Activated T-cell treated with anti-CD3 and anti-CD28 coated beads, Interleukin-2, amount 50 U/mL, for 1 hour (primary cell): ENCODE measurements at places on chromosomes 7 and 10.

DNA sequence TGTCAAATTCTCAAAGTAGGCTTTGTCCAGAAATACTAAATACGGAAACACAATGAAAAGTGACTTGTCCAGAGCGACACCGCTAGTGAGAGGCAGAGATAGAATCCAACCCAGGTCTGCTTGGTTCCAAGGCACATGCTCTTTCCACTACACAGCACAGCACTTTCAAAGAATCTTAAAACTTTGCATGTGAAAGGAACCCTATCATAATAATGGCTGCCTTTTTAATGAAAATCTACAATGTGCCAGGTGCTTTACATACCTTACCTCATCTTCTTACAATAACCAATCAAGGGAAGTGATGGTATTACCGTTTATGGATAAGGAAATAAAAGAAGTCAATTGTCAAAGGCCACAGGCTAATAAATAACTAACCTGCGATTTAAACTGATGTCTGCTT is 2.6 kb downstream of the CHCHD3 start:
- DNase-seq: no peak

DNA sequence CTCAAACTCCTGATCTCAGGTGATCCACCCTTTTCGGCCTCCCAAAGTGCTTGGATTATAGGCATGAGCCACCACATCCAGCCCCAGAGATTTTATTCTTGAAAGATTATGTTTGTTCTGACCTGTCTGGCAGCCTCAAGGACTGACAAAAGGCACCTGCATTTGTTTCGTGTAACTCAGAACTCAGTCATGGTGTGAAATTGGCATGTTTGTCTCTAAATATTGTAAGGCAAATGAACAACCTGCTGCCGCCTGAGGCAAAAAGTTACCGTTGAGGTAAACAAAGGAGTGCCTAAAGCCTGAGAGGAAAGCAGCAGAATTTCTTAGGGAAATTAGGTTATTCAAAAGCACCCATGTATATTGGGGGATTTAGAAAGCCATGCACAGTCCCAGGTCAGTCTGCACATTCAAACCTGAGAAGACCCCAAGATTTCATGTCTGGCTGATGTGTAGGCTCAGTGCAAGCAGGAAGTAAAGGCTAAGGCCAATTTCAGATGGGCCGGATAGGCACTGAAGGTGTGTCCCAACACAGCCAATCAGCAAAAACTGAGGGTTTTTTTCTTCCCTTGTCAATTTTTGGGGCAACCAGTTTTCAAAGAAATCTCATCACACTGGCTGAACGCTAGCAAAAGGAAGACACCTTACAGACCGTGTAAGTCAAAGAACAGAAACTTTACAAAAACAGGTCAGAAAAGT is 33.3 kb upstream of the HHEX start:
- no peak for DNase-seq

DNA sequence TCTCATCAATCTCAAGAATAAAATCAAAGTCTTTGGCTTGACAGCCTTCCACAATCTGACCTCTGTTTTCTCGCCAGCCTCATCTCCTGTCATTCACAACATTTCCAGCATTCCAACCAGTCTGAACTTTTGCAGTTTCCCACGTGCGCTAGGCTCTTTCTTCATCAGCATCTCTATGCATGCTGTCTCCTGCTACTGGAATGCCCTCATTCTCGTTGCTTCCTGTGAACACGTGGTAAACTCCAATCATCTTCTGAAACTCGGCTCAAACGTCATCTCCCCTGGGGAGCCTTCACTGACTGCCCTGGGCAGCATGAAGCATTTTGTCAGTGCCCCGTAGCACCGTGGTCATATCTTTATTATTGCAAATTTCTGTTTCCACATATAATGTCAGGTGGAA is 12.2 kb upstream of the RSBN1L start:
- no peak for DNase-seq

DNA sequence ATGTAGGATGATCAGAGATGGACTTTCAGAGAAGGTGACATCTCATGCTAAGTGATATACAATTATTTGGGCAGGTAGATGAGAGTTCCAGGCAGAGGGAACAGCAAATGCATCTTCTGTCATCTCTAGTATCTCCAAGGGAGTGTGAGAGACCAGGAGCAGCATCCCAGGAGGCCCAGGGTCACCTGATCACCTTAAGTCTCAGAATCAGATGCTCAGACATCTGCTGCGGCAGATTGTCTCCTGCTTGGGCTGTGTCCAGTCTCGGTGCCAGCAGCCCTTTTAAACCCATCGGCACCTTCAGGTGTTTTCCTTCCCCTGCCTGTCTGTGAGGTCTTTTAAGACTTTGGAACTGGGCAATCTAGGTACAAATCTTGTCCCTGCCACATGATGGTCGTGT is 690.6 kb downstream of the LRMDA start:
- DNase-seq: no peak

- peak; percentile 49 for DNase-seq
Measured at GRCh38 chr10:119313644-119314043, 106.3 kb downstream of the GRK5 start.

- no peak for DNase-seq
Measured at GRCh38 chr7:138324941-138325340, 135.1 kb upstream of the TRIM24 start.

DNA sequence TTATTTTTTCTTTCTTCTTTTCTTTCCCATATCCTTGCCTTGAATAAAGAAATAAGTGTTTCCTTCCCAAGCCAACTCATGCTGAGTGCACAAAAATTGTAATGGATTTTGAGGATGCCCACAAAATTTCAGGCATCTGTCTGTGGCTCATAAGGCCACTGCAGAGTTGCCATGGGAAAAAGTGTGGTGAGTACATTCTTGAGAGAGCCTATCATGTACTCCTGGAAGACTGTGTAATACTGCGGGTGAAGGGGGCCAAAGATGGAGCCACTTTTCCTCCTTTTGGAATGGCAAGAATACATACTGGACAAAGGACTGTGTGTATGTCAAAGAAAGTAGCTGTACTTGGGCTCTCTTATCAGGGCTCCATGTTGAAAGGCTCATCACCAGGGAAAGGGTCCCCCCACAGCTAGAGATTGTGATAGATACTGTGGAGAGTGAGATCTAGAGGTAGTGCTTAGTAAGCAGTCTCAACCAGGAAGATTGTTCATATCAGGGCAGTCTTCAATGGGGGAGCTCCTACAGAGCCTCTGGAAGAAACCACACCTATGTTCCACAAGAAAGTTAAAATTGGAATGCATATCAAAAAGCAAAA is 341.6 kb upstream of the KCND2 start:
- no peak for DNase-seq

GRCh38 chr10:49736564-49737113 is 25.5 kb downstream of the OGDHL start:
- no peak for DNase-seq

DNA sequence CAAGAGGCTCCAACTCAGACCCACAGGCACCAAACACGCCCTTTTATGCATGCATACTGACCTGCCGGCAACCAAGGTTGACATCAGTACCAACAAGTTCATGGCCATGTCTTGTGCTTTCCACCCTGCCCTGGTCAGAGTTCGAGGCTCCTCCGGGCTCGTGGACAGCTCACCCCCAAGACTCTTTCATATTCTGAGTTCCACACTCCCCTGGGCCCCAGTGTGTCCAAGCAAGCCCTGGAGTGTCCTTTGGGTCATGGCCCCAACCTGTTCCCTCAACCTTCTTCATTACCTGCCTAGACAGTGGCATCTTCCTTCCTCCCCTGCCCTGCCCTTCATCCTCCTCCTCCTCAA is 40.5 kb downstream of the HIF1AN start:
- DNase-seq: no peak

DNA sequence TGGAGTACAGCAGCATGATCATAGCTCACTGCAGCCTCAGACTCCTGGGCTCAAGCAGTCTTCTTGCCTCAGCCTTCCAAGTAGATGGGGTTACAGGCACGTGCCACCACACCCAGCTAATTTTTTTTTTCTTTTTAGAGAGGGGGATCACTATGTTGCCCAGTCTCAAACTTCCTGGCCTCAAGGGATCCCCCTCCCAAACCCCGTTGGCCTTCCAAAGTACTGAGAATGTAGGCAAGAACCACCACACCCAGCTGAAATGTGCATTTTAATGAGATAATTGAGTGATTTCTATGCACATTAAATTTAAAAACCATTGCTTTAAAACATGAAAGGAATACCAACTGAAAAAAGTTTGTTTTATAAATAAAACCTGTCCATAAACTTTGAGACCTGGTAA is 25.6 kb downstream of the MARCHF5 start:
- no peak for DNase-seq

- no peak for DNase-seq
Measured at GRCh38 chr7:157189405-157189804, 50.7 kb downstream of the UBE3C start.

- DNase-seq: no peak
Measured at GRCh38 chr7:30744075-30744417, 7.9 kb upstream of the INMT start.

DNA sequence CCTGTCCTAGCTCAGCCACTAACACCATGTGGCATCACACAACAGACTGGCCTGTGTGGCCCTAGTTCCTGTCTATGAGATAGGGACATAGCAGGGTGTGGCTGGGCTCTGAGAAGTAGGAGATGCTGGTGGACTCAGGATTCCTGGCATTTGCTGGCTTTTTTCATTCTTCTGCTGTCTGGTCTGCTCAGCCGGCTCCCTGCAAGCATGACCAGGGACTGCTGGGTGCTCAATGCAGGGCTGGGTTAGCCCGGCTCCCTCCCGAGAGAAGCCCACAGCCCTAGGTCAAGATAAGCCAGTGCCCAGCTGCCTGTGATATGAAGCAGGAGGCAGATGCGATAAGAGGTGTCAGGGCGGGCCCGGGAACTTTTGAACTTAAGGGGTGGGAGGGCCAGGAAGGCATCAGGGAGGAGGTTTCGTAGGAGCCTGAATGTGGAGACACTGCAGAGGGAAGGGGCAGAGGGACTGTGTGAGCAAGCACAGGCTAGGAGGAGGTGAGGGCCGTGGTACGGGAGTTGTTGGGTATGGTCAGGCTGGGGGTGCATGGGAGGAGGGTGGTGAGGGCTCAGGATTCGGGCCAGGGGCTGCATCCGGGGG is 3.5 kb downstream of the AQP1 start:
- no peak for DNase-seq

GRCh38 chr7:116708861-116709260 is 36.9 kb downstream of the MET start:
- no peak for DNase-seq

DNA sequence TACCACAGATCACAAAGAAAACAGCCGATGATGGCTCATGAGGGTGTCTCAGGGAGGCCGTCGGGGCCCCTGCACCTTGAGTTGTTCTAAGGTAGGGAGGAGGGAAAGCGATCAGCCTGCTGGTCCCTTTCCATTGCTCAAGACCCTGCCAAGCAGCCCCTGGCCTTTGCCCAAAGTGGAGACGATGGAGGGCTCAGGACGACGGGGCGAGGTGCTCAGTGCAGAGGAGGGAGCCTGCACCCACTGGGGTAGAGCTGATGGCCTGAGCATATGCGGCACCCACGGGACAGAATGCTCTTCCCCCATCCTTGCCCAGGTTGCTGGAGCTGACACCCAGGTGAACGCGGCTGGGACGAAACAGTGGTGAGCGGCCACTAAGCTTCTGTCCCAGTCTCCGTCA is 58.3 kb upstream of the FAM20C start:
- DNase-seq: no peak

DNA sequence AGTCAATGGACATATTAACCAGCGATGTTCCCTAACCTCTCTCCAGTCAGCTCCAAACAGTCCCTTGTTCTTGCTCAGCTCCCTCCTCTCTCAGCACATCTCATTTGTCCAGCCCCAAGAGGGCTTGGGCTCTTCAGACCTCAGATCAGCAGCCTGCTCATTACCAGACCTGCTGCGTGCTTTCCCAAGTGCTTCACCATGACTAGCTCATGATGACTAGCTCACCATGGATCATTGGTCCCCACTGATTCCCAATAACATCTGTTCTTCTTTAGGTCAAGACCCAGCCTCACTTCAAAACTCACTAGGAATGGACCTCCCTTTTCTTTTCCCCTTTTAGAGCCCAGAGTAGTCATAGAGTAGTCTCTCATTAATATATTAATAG is 121.9 kb downstream of the SLC16A9 start:
- no peak for DNase-seq

DNA sequence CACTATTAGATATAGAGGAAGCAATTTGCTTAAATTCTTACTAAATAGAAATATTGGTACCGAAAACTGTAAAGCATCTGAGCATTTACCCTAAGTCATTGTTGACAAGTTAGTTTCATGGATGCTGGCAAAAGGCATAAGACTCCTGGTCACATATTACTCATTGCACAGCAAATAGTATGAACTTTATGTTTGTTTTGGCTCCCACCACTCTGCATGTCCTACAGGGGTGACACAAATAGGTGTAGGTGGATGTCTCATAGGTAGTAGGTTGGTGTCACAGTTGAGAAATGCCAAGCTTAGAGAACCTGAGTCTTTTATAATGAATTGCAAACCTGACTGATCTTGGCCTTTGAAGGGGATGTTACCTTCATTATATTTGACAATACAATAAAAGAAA is 199.6 kb upstream of the SEMA3D start:
- DNase-seq: no peak

- DNase-seq: no peak
Measured at GRCh38 chr10:93784059-93784458, 26.3 kb downstream of the LGI1 start.

- DNase-seq: no peak
Measured at GRCh38 chr7:150465414-150465813, 15.0 kb downstream of the GIMAP8 start.

GRCh38 chr10:27865221-27865635 is 119.6 kb upstream of the MKX start:
- no peak for DNase-seq

GRCh38 chr10:60130130-60130579 is 223.8 kb upstream of the CCDC6 start:
- DNase-seq: no peak

DNA sequence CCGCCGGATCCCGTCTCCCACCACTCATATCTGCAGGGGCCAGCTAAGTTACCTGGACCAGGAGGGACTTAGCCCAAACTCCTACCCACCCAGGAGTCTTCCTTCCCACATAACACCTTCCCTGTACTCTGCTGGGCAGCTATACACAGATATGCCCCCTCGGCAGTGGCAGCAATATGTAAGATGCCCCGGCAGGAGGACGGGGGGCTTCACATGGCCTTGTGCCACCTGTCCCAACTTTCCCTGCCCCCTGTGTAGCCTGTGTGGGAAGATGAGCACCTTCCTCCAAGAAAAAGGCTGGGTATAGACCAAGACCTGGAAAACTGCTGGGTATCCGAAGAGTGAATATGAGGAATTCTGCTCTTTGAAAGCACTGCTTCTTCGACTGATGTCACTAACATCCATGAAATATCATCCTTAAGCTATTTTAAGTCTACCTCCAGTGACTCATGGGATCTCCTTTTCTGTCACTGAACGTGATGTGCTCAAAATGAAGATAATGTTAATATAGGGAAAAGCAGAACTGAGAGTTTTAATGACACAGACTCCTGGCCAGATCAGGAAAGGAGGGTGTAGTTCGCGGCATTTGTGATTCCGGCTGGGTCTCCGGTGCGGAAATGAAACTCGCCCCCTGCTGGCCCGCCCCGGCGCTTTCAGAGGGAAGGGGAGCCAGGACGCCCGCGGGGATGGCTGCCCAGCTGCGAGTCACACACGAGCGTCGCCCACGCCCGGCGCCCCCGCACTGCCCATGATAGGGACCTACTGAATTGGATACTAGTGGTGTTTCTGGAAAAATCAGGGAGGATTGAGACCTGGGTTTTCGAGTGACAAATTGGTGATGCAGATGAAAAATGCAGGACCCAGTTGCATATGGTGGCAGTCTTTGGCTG is 256.9 kb upstream of the NFE2L3 start:
- DNase-seq: peak; percentile 71

- DNase-seq: no peak
Measured at GRCh38 chr10:112768121-112768520, 181.9 kb upstream of the TCF7L2 start.
